ENCODE measurements at places on chromosomes 7 and 10.

DNA sequence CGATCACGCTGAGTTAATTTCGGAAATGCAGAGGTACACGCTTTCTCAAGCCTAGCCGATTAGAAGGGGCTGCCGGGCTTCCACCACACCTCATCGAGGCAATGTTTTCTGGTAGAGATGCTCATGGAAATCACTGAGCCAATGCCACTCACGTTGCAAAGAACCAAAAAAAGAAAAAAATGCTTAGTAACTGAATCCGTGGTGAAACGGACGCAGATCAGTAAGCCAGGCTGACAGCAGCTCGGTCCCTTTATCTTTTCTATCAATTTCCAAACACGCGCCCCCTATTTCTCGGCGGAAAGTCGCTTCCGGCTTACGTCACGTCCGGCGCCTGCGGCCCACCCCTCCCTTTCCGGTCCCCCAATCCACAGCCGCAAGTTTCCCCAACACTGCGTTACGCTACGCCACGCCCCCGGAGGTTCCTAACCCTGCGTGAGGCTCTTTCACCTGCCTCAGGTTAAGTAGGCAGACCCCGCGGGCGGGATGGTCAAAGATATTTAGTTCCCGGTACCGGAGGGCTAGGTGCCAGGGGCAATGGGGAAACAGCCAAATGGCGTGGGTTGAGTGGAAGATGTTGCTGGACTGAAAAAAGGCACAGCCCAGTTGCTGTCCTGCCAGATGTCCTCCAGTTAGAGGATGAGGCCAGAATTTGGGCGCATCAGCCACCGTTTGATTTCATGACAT lies at the start of gene NSUN6:
Gene NSUN6, minus strand, starts transcription at position 264 of the 684 bp plus-strand sequence. CDS start 384 bp downstream, outside the sequence.
- peak; percentile 71 for DNase-seq

- peak; percentile 22 for DNase-seq
Measured at GRCh38 chr7:39594988-39595620, 28.3 kb upstream of the RALA start.

- no peak for DNase-seq
Measured at GRCh38 chr7:64653721-64654401, 12.1 kb upstream of the ZNF107 start.

GRCh38 chr10:67043041-67043440 lies 117.2 kb downstream of the LRRTM3 start:
- DNase-seq: no peak

DNA sequence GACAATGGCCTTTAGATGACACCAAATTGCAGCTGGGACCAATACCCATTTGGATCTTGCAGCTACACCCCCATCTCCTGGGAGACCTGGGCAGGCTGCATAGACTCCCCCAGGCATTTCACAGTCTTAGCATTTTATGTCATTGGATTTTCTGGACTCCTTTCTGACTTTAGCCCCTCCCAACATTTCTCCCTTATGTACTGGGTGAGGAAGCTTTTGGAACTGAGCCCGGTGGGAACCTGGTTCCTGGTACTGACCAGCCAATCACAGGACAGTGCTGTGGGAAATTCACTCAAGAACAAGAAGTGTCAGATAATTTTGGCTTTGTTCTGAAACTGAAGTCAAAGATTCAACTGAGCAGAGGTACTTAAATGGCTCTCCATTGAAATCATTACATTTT lies 177.7 kb downstream of the ACTR3B start:
- DNase-seq: no peak

- no peak for DNase-seq
Measured at GRCh38 chr7:11177793-11178192, 204.1 kb downstream of the PHF14 start.

DNA sequence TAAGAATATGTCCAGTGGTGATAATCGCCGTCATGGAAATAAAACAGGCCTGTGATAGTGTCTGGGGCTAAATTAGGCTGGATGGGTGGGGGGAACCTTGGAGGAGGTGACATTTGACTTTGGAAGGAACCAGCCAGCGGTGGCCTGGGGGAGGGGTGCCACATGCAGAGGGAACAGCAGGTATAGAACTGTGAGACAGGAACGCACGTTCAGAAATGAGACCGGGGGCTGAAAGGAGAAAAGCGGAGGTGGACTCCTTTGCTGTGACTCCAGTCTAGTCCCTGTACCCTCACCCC lies 2.6 kb upstream of the CYP26A1 start:
- DNase-seq: no peak

DNA sequence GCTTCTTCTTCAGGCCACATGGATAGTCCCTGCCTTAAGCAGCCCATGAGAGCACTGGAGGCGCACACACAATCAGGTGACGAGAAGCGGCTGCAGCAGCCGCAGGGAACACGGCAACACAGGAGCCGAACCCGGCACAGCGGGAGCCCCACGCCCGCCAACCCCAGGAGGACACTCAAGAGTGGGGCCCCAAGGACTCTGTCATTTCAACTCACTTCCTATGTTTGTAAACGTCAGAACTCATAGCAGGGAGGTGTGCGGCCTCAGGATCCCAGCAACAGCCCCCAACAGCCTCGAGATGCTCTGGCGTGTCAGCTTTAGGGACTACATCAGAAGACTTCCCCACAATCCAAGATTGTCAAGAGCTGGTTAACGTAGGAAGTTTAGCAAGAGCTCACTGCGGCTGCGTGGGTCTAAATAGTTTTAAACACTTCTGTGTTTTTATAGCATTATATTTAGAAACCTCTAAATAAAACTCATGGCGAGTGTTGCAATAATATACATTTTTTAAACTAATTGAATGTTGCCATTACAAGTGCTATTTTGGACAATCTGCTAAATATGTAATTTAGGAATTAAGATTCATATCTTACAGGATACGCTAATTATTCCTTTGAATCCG lies 123.4 kb downstream of the MAD1L1 start:
- DNase-seq: no peak

DNA sequence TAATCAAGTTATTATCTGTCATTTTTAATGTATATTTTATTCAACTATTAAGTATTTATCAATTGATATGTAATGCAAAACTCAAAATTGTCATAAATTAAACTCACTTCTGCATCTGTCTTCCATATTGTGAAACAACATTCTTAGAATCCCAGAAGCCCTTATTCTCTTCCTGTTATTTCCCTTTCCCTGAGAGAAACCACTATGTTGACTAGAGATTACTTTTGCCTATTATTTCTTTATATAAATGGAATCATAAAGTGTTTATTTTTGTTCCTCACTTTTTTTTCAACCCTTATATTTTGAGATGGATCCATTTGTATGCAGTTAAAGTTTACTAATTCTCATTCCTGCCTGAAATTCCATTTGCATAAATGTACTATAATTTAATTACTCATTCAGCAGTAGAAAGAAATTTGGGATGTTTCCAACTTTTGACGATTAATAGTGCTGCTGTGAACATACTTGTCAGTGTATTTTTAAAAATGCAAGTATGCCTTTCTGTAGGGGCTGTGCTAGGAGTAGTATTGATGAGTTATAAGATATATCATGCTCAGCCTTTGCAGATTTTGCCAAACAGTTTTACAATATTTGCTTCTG lies 211.2 kb downstream of the SEMA3D start:
- no peak for DNase-seq

- peak; percentile 67 for DNase-seq
Measured at GRCh38 chr10:22682237-22683139, 31.9 kb downstream of the PIP4K2A start.

- DNase-seq: no peak
Measured at GRCh38 chr10:5896208-5897052, 6.4 kb downstream of the FBH1 start.

DNA sequence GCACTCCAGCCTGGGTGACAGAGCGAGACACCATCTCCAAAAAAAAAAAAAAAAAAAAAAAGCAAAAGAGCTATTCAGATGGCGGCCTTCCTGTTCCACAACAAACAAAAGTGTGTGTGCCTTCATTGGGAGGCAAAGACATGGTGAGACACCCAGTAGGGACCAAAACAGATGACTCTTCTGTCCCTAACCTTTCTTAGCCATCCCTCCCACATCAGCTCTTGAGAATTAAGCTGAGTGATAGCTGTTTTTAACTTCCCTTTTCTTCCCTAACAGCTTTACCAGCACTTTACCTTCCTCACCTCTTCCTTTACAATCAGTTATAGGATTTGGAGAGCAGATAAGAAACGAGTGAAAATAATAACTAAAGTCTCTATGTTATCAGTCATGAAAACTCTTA lies 48.2 kb downstream of the ARMH3 start:
- no peak for DNase-seq

Data from astrocyte of the cerebellum (primary cell).